ENCODE measurements at places on chromosomes 3 and 15.
A peak's percentile ranks its signal among the peaks of the same experiment; 100 is the strongest.

- DNase-seq: no peak
These were observed 15.9 kb upstream of the SLC4A7 start for GRCh38 chr3:27500035-27500434.

DNA sequence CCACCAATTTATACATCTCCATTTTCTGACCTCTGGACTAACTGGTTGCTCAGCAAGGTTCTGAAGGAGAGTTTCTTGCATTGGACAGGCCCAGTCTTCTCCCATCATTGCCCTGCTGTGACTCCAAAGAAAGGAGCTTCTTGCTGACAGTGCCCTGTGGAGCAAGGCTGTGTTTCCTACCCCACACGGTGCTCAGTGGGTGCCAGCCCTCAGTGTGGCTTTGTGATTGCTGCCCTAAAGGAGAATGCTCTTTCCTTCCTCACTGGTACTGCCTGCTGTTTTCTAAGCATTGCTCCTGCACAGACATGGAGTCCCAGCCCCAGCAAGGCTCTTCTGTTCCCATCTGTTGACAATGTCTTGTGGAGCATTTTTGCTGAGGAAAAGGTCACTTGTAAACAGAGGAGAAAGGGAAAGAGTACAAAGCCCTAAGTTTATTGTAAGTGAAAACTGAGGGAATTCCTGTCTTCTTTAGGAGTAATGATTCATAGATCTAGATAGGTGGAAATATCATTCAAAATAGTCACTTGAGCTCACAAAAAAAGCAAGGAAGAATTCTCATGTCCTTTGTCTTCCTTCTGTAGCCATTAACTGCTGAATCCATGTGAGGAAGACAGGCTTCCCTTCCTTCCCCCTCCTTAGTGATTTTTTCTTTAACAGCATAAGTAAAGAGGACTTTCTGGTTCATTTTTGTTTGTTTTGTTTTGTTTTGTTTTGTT lies 62.9 kb downstream of the HMG20A start:
- no peak for DNase-seq

DNA sequence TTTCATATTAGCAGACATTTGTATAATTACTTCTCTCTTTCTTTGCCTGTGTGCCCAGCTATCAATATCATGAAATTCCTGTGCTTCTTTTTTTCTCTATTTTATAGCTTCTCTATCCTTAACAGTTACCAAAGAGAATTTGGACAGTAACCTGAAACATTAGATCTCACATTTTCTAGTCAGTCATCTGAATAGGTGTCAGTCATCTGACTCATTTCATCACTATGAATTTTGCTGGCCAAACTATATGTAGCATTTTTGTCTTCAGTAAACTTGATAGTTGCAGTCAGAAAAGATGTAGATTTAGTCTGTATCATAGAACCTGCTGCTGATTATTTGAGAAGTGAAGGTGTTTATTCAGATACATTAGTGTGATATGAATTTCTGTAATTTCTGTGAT lies 52.6 kb downstream of the HMG20A start:
- DNase-seq: no peak

DNA sequence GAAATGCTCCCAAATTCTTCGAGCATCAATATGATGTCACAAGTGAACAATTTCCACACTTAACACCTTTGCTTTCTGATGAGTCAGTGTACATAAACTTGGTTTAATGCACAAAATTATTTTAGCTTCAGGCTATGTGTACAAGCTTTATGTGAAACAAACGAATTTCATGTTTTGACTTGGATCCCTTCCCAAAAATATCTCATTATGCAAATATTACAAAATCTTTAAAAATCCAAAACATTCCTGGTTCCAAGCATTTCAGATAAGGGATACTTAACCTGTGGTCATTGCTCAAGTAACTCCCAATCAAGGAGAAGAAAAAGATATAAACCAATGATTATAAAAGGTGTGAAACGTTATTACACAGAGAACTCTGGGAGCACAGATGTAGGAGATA lies 25.2 kb downstream of the RAB5A start:
- no peak for DNase-seq

DNA sequence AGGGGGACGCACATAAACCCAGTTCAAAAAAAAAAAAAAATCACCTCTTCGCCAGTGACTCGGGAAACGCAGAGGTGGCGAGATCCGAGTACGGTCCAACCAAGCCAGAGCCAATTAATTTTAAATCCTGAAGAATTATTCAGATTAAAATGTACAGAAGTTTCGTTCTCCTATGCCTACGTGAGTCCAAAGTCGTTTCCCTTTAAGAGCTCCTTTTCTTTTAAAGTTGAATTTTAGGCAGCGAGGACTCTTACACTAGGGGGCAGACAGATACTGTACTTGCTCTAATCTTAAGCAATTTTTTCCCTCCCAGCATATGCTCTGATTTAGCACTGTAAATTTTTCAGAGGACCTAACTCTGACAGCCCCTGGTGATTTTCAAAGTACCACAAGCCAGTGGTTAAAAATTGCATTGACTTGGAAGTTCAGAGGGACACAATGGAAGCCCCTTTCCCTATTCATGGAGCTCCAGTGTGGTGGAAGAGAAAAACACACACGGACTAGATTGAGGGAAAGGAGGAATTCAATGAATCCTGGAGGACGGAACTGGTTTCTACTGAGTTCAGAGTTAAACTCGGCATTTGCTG lies 3.3 kb upstream of the NR2F2 start:
- no peak for DNase-seq

DNA sequence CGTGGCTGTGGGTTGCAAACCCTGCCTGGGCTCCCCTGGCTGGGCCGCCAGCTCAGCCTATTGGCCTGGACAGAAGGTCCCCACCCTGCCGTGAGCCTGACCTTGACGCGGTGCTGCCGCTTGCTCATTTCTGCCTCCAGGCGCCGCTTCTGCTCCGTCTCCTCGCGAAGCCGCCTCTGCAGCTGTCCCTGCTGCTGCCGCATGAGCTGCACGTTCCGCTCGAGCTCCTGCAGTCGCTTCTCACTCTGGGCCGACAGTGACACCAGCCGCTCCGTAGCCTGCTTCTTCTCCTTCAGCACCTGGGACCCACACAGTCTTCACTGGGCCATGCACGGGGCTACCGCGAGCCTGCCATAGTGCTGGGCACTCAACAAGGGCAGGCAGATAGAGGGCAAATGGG lies 21.7 kb downstream of the KIF7 start:
- DNase-seq: no peak

- DNase-seq: no peak
These were observed 79.7 kb upstream of the CGNL1 start for GRCh38 chr15:57296473-57297162.

DNA sequence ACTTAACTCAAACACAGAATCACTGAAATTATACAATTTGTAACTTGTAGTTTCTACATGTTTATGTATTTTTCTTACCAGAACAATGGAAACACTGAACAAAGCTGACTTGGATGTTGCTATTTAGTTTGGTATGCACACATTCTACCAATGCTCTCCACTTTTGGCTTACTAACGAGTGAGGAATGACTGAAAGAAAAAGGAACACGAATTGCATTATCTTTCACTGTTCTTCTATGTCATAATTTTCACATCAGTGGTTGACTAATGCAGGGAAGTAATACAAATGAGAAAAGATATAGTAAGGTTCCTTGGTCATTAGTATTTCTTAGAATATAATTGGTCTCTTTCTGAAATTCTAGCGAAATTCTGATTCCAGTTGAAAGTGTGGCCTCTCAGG lies 9.8 kb upstream of the CNTN3 start:
- DNase-seq: no peak

- no peak for DNase-seq
These were observed 86.2 kb upstream of the LRTM1 start for GRCh38 chr3:55014081-55014480.

GRCh38 chr3:134449277-134449676 lies 36.5 kb downstream of the ANAPC13 start:
- DNase-seq: no peak

GRCh38 chr15:84979651-84980050 lies 2.0 kb upstream of the PDE8A start:
- DNase-seq: no peak

DNA sequence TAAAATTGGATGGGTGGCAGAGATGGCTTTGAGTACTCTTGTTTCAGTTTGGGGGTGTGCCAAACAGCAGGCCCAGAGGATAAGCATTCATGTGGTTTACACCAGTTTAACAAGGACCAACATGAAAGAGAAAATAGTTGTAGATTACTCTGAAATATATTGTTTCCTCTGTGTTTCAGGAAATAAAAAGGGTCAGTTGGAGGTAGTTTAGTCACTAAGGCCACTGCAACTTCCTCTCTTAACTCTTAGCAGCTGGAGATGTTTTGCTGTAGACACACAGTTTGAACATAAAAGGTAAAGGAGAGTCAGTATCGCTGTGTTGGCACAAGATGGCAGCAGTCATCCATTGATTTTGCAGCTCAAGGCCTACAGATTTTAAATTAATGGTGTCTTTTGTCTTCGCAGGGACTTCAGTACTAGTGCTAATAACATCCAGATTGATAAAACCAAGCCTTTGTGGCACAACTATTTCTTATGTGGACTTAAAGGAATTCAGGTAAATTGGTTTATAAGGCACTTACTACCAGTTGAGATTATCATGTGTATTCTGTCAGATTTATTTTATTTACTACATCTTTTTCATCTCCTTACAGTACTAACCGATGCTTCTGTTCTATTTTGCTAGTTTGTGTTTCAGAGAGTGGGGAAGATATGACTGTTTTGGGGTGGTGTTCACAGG lies 65.5 kb downstream of the GALK2 start:
- no peak for DNase-seq

- DNase-seq: no peak
These were observed 15.7 kb upstream of the RPLP1 start for GRCh38 chr15:69436951-69437350.

DNA sequence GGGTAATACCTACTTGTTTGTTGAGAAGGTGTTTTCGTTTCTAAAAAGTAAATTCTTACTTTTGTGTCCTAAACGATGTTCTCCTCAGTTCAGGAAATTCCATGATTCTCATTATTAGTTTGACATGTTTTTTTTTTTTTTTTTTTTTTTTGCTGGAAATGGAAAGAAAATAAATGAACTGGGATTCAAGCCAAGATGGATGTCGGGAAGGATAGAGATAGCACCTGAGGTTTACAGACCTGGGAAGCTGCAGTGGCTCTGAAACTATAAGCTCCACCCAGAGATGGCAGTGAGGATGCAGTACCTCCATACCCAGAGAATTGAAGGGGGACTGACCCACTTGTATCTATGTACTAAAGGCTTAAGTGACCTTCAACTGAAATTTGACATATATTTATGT lies 334.6 kb upstream of the TGFBR2 start:
- DNase-seq: no peak

GRCh38 chr3:33957176-33957575 lies 158.7 kb downstream of the PDCD6IP start:
- DNase-seq: no peak

DNA sequence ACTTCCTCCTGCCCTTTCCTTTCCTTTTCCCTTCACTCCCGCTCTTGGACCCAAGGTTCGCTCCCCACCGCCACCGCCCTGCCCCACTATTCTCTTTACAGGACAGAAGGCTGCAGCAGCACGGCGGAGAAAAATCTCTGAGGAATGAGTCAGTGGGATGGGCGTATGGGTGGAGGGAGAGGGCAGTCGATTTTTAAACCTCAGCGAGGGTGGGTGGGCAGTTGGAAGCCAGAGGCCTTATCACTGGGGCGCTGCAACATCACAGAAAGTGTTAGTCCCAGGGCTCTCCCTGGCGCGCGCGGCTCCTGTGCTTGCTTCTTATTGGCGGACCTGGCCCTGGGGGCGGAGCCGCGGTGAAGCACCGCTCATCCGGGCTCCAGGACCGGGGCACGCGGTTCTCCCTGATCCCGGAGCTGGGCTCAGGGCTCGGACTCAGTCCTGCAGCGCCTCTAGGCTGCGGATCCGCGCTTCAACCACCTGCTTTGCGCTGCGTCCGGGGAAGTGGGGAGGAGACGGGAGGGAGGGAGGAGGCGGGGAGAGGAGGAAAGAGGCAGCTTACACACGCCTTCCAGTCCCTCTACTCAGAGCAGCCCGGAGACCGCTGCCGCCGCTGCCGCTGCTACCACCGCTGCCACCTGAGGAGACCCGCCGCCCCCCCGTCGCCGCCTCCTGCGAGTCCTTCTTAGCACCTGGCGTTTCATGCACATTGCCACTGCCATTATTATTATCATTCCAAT lies at the start of gene ALCAM:
ALCAM (plus strand) TSS at position 584 of the 737 bp plus-strand sequence.
- DNase-seq: peak; percentile 62

GRCh38 chr15:57133127-57133968 lies 214.9 kb downstream of the TCF12 start:
- no peak for DNase-seq

DNA sequence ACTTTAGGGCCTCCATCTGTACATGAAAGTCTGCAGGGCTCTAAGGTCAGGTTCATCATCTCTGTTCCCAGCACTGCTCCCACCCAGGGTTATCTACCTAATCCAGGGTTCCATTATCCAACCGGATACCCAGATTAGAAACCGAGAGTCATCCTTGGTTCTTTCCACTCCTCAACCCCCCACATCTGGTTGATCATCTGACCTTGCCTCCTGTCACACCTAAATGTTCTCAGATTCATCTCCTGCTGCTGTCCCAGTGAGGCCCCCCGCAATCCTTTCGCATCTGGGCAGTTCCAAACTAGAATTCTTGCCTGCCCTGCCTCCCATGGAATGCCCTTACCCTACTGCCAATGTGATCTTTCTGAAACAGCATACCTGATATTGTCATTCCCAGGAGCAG lies 136.5 kb downstream of the PDE8A start:
- DNase-seq: no peak

- no peak for DNase-seq
These were observed 7.9 kb downstream of the RPL32 start for GRCh38 chr3:12833222-12834161.

DNA sequence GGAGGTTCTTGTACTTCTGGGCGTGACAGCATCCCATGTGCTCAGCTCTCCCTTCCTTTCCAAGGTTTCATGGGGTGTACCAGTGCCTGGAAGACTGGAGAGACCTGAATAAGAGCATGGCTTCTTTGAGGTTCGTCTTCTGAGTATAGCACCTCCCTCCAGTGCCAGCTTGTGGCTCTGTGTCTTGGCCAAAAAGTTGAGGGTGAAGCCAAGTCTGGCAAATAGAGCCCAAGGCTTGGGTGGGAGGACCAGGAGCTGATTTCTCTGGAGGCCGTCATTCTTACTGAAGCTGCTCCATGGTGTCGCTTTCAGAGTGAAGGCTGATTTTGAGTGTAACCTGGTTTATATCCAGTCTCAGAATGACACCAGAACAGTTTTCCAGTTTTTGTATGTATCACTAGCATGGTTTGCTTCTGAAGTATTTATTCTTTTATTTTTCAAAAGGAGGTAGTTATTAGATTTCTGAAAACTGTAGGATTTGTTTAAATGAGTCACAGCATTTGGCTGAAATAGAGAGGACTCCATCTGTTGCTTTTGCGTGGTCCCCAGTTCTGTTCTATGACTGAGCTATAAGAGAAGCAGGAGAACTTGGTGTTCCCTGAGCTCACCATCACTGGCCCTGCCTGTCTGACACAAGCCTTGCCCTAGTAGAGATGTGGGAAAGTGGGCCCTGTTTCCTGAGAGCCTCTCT lies 47.2 kb downstream of the BSN start:
- no peak for DNase-seq

GRCh38 chr3:106773795-106774194 lies 603.4 kb upstream of the CCDC54 start:
- no peak for DNase-seq

Data from stimulated activated CD8-positive, alpha-beta memory T cell treated with anti-CD3 and anti-CD28 coated beads, Interleukin-15, amount 100 ng/mL, for 24 hours (primary cell).